Activated T-helper 1 cell treated with anti-CD3 and anti-CD28 coated beads, Interleukin-12 subunit alpha, Interleukin-12 subunit beta, Interleukin-2, Interleukin-4 antibody, amounts not matched to agents 30 ng/mL and 10 ng/mL and 1 ng/mL, durations not matched to agents 14 hours and 24 hours and 36 hours (primary cell): ENCODE measurements at places on chromosomes 16 and 17. TPM values are rescaled to one million over a fixed set of nuclear protein-coding genes. Genes with fewer than 3 reads are reported as not detected.

DNA sequence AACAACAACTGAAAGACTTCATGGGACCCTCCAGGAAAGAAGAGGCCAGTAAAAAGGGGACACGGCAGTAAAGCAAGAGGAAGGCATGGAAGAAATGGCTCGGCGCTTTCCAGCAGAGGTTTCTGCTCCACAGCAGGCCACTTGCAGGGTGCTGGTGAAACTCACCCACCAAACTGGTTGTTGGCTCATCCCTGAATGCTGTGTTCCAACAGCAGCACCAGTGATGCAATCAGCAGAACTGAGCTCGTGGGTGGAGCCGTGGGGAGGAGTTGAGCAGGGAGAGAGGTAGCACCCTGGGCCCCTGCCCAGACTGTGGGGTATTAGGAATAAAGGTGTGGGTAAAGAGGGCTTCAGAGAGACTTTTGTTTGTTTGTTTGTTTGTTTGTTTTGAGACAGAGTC is 62.8 kb upstream of the ADCY9 start:
- no peak for DNase-seq
- H3K4me1 ChIP-seq: no peaks in the 10 kb centered on the region
- H3K27ac ChIP-seq: no peak overlapping the region
- H3K27me3 ChIP-seq: peaks cover 5% of the 10 kb centered on the region
- H3K36me3 ChIP-seq: no peaks in the 10 kb centered on the region

DNA sequence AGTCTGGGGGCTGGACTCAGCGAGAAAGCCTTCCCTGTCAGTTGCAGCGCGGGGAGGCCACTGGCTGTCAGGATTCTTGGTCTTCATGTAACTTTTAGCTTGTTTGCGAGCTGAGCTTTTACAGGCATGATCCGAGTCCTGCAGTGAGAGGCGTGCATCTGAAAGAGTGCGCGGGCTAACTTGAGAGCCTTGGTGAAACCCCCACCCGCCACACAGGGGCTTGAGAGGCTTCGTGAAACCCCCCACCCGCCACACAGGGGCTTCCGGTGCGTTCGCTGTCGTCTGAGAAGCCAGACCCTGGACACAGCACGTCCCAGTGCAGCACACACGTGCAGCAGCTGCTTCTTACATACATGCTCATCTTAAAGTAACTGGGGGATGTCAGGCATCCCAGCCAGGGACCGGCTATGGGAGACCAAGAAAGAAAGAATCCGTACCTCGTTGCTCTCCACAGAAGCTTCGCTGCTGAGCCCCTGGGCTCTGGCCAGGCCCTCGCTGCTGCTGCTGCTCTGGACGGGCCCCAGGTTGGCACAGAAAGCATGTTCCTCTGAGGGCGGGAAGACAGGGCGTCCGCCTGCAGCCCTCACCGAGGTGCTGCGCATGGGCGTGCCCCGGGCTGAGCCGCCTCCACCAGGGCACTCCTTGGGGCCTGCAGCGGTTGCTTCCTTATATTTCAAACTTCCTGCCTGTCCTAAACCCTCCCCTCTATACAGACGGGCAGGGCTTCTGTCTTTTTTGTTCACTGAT is 7.8 kb downstream of the NUDT16L1 start:
- H3K36me3 ChIP-seq: peaks cover 15% of the 10 kb centered on the region
- DNase-seq: no peak
- no peak overlapping the region for H3K27ac ChIP-seq
- no peak overlapping the region for H3K4me3 ChIP-seq

DNA sequence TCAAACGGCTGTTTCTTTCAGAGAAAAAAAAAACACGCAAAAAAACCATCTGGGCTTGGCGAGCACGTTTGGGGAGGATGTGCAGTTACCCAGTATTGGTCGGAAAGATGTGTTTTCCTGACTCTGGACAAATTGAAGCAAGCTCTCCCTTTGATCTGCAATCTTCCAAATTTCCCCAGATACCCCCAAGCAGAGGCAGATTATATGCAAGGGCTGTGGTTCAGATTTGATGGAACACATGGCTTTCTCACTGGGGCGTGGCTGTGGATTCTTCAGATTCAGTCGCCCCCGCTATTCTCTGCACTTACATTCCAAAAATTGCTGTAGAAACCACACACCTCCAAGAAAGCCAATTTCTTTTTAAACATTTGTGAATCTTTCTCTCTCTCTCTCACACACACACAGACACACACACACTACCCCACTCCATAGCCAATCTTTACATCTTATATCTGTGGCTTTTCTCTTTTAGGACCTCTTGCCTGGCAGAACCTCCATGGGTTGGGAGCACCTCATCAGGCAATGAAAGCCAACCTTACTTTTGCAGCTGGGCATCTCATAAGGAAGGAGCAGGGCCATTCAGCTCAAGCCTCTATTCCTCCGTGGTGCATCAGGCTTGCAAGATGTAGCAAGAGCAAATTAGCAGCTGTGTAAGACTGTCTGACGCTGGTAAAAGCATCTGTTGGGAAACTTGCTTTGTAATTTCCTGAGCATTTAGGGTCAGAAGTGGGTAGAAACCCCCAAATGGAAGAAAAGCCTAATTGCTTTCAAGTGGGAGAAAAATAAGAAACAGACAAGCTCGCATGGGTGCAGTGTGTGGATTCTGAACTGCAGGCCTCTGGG is 103.9 kb upstream of the FAM20A start:
- H3K36me3 ChIP-seq: no peaks in the 10 kb centered on the region
- no peak overlapping the region for H3K4me3 ChIP-seq
- H3K4me1 ChIP-seq: no peaks in the 10 kb centered on the region
- H3K27ac ChIP-seq: no peak overlapping the region

The FOXO3B gene
- 5.7 and 5.9 TPM in 2 replicates for total RNA-seq

The PPY gene
- total RNA-seq: not detected in 2 replicates

DNA sequence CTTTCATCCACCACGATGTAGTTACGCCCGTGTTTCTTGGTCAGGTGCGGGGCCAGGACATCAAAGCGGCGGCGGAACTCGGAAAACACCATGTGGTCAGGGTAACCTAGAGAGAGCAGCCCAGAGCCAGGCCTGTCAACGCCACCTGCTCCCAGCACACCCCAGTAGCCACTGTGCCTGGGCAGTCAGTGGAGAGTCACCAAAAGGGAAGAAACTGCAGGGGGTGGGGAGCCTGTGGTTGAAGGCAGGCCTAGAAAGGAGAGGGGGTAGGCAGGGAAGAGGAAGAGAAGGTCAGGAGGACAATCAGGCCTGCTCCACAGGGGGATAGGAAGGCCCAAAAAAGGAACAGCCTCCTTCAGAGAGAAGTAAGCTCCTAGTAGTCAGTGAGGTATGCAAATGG is 64.1 kb downstream of the PIPOX start:
- DNase-seq: no peak
- no peaks in the 10 kb centered on the region for H3K27me3 ChIP-seq
- no peak overlapping the region for H3K4me3 ChIP-seq
- H3K4me1 ChIP-seq: no peaks in the 10 kb centered on the region
- no peak overlapping the region for H3K27ac ChIP-seq
